ENCODE measurements at places on chromosomes 4 and X.

- no peak for ATAC-seq
Observed at GRCh38 chr4:60857130-60857753, 342.9 kb upstream of the ADGRL3 start.

DNA sequence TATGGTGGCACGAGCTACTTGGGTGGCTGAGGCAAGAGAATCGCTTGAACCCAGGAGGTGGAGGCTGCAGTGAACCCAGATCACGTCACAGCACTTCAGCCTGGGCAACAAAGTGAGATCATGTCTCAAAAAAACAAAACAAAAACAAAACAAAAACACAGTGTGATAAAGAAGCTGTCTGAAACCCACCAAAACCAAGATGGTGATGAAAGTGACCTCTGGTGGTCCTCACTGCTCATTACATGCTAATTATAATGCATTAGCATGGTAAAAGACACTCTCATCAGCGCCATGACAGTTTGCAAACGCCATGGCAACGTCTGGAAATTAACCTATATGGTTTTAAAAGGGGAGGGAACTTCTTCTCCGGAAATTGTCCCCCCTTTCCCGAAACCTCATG, 29.4 kb upstream of the OPHN1 start:
- peak; percentile 39 for ATAC-seq

DNA sequence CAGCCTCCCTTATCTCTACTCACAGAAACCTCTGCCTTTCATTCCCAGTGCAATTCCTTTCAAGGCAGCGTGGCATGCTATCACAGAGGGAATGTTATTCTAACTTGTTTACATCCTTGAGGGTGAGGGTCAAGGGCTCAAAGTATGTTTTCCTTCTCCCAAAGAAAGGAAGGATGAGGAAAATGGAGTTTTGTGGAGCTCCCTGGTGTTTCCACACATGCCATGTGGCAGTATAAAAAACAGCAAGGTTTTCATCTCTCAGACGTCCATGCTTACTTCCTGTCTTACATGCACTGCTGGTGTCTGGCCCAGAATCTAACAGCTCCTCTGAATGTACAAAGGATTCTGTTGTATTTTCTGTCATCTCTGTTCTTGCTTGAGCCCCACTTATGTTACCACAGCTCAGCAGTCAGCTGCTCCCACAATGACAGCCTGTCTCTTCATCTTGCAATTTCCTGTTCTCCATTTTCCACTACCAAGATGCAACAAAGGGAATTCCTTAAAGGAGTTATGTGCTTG, 128.0 kb downstream of the SNCA start:
- ATAC-seq, result peak; percentile 55

DNA sequence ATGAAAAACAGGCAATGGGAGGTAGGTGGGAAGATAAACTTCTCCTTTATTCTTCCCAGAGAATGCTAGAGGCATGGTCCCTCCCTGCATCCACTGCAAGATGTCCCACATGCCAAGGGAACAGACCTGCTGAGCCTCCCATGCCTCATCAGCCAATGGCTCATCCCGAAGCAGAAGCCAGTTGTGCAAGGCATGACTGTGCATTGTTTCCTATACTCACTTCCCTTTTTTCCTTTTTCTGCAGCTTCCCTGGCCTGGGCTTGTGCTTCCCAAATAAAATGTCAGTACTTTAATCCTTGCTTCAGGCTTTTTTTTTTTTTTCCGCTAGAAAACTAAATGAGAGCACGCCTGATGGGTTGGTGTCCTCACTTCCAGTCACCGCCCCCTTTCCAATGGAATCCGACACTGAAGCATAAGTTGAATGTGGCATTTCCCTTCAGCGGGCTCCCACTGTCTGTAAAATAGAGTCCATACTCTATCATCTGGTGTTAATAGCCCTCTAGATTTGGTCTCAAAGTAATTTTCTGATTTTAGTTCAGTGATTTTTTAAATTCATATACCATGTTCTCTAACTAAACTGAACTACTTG, 239.0 kb upstream of the JADE1 start:
- peak; percentile 73 for ATAC-seq

DNA sequence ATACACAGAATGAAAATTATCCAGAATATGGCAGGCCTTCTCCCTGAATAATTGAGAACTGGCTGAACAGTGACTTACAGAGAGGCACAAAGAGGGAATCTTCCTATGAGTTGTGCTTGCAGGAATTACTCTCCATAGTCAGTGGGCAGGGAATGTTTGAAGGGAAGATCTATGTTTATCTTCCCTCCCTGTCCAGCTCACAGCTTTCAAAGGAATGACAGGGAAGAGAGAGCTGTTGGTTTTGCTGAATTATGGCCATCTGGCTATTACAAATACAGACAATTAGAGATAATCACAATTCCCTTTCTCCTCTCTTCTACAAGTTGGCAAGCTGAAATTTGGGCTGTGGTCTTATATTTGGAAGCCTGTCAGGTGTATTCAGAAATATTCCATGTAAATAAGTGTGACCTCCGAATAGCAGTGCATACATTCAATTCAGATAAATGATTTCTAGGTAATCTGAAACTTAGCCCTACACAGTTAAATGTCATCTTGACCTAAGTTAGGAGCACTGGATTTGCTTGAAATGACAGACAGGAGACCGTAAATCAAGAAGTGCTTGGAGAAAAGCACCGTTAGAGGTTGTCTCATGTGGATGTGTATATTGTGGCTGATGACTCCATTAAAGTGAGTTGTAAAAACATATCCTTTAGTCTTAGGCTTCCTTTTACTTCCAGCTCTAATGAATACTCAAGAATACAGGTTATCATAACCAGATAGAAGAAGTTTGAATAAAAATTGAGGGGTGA, 136.8 kb downstream of the C4orf33 start:
- ATAC-seq, result no peak

GRCh38 chr4:26785312-26785711, 75.3 kb upstream of the STIM2 start:
- ATAC-seq, result no peak

DNA sequence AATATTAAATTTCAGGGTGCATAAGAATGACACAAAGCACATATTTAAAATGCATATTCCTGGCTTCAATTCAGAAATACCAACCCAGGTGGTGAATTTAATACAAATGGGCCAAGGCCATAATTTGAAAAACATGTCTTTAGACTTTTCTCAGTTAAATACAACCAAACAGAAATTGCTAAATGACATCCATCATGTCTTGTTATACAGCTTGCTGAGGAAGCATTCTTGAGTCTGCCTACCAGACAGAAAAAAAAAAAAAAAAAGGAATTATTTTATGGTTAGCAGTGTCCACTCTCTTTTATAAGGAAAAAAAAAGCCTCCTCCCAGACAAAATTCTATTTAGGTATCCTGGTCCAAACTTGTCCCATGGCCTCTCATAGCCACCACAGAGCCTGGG, 119.1 kb downstream of the PAPSS1 start:
- ATAC-seq, result no peak

DNA sequence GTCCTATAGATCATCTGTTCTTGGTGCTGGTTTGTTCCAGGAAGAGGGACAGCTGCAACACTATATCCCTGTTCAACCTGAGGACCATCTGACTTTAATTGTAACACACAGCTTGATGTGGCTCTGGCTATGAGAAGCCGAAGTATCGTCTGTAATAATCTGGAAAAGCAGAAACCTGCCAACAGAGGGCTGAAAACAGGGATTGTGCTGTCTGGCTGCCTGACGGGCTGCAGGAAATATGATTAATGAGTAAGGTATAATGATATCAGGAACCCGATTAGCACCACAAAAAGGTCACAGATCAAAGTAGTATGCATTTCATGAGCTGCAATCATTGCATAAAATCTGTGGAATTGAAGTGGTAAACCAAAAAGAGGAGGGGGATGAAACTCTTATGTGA, 170.4 kb upstream of the MAB21L2 start:
- no peak for ATAC-seq

DNA sequence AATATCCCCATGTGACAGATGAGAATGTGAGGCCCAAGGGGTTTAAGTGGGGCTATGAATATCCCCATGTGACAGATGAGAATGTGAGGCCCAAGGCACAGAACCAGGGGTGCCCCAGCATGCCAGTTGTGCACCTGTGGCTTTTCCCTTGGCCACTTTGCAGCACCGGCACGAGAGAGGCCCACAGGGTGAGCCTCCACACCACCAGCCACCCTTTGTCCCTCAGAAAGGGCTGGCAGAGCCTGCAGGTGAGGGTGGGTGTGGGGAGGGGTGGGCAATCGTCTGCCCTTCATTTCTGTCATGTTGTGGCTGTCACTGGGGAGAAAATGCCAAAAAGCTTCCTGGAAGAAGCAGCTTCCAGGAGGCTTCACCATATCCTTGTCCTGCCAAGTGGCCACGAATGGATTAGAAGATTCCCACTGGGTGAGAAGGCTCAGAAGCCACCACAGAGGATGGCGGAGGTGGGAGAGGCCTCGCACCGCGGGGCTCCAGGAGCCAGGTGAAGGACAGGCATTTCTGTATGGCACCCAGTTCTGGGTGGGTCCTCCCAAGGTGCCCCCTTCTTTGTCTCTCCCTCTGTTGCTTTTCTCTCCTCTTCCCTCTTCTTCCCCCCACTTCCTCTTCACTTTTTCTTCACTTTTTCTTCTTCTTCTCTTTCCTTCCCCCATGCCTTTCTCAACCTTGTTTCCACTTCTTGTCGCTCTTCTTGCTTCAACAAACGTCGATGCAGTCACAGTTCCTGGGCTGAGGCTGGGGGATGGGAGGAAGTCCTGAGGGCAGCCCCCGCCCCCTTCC, 469 bp upstream of the GPR78 start:
- ATAC-seq, result no peak

- ATAC-seq, result no peak
Observed at GRCh38 chr4:56879996-56880395, 27.7 kb upstream of the REST start.

GRCh38 chrX:121146059-121146628, 98.7 kb downstream of the GLUD2 start:
- ATAC-seq, result no peak

DNA sequence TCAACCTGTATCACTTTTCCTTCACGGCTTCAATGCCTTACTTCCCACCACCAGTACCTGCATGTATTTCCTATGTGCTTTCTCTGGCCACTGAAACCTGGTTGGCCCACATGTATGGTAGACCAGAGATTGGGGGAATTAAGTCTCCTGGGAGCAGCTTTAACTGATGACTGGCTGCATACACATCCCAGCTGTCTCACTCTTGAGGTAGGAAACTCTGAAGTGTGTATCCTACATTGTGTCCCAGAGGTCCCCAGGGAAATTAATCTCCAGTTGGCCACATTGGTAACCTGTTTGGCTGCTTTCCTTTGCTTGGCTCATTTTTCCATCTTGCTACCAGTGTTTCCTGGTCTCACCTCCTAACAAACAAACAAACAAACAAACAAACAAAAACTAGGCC, 124.4 kb downstream of the ZNF827 start:
- ATAC-seq, result no peak

DNA sequence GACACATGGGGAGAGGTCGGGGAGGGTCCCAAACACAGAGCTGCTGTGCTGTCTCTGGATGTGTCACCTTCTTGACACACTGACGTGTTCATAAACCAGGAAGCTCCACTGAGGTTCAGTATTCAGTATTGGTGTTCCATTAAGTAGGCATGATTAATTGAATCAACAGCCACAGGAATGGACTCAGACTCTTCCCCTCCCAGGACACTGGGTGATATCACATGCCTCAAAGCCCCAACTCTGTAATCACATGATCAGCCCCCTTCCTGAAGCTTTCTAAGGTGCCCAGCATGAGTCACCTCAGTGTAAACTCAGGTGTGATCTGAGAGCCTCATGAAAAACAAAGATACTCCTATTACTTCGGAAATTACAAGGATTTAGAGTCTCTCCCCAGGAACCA, 21.1 kb upstream of the HNRNPD start:
- no peak for ATAC-seq

GRCh38 chrX:2325076-2325784, 175.5 kb downstream of the DHRSX start:
- peak; percentile 89 for ATAC-seq

DNA sequence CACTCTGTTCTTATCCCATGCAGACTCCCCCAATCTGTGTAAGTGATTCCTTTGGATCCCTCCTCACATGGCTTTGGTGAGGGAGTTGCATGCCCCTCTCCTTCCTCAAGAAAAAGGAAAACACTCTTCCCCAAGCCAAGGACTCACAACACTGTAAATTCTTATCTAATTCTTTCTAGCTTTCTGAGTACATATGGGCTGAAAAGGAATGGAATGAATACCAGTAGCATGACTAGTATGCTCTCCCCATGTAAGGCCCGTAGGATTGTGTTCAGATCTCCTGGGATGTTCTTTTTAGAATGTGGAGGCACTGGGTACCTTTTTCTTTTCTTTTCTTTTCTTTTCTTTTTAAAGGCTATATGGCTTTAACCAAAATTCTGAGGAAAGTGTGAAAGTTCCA, 17.0 kb upstream of the MAGED1 start:
- ATAC-seq, result no peak

GRCh38 chr4:101791182-101791558, 640 bp downstream of the BANK1 start:
- ATAC-seq, result no peak

DNA sequence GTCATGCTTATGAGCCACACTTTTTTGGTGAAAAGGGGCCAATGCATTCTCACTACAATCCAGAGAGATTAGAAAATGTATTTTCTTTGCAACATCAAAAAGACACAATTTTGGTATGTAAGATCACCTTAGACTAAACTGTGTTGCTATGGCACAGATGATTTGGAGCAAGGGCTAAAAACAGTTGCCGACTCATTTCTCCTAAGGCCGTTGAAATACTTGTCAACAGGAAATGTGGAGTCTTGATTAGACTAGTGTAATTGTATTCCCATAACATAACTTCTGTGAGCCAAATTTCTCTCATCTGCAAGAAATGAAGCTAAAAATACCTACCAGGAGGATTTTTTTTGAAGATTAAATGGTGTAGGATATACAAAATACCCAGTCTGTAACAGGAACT, 2547.7 kb downstream of the ARAP2 start:
- no peak for ATAC-seq

DNA sequence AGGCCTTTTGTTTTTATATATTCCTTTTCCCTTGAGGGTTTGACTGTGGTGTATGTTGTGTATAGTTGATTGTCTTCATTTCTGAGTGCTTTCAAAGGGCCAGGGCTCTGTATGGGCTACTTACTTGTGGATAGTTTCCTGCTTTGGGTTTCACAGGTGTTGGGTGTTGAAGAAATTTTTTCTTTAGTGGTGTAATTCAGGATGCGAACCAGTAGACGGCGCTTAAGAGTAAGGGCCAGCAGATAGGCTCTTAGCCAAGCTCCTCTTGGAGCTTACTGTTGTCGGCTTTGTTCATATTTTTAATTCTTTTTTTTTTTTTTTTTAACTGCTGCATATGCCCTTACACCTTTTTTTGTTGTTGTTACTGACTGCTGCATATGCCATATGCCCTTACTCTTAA, 276.3 kb upstream of the GALNT7 start:
- no peak for ATAC-seq

DNA sequence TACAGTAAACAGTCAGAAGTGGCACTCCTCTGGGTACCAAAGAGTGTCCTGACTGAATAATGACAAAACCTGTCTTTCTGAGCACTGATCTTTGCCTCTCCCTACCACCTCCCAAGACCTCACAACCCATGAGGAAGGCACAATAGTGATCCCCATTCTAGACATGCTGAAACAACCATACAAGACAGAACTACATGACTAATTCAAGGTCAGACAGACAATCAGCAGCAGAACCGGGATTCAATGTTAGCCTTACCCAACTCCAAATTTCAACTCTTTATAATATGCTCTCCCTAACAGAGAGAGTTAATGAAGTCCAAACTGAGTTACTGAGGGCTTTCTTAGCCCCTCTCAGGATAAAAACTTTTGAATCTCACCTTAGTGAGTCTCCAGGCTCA, 71.0 kb downstream of the IRF2 start:
- no peak for ATAC-seq

Data from gastroesophageal sphincter (tissue), 4 donors.